ENCODE measurements at places on chromosomes 5 and 9.

GRCh38 chr5:100311806-100312205 is 223.4 kb upstream of the FAM174A start:
- H3K27ac ChIP-seq: no peak overlapping the region
- H3K27me3 ChIP-seq: no peaks in the 10 kb centered on the region
- no peak overlapping the region for H3K4me3 ChIP-seq
- no peak for DNase-seq
- H3K4me1 ChIP-seq: no peaks in the 10 kb centered on the region

DNA sequence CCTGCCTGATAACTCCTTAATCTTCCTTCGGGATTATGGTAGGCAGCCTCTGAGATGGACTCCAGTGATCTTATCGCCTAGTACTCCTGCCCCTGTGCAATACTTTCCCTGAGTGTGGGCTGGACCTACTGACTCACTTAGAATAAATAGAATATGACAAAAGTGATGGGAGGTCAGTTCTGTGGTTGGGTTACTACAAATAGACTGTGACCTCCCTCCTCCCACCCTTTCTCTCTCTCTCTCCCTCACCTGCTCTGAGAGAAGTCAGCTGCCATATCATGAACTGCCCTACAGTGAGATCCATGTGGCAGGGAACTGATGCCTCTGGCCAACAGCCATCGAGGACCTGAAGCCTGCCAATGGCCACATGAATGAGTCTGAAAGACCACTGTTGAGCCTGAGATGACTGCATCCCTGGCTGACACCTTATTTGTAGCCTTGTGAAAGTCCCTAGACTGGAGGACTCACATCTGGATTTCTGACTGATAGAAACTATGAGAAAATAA is 31.7 kb downstream of the NRG2 start:
- H3K4me1 ChIP-seq: no peaks in the 10 kb centered on the region
- no peaks in the 10 kb centered on the region for H3K27me3 ChIP-seq
- no peaks in the 10 kb centered on the region for H3K36me3 ChIP-seq
- no peak overlapping the region for H3K27ac ChIP-seq
- no peak overlapping the region for H3K4me3 ChIP-seq
- DNase-seq: no peak

DNA sequence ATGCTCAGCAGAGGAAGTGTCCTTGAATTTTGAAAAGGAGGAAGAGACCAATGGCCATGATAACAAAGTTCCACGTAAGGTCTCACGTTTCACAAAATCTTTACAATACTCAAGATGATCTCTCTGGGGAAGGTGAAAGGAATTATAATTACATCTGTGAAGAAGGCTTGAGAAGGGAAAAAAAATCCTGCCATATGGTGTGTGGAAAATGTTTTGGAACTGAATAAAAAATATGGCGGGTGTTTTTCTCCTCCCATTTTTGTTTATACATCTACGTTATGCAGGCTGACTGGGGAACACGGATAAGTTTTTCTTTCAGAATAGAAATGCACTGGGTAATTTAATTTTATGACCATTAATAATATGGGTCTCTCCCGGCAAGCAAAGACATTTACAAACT is 425.6 kb upstream of the BRINP1 start:
- no peak overlapping the region for H3K27ac ChIP-seq
- no peaks in the 10 kb centered on the region for H3K36me3 ChIP-seq
- no peak overlapping the region for H3K4me3 ChIP-seq
- DNase-seq: no peak
- no peaks in the 10 kb centered on the region for H3K4me1 ChIP-seq

DNA sequence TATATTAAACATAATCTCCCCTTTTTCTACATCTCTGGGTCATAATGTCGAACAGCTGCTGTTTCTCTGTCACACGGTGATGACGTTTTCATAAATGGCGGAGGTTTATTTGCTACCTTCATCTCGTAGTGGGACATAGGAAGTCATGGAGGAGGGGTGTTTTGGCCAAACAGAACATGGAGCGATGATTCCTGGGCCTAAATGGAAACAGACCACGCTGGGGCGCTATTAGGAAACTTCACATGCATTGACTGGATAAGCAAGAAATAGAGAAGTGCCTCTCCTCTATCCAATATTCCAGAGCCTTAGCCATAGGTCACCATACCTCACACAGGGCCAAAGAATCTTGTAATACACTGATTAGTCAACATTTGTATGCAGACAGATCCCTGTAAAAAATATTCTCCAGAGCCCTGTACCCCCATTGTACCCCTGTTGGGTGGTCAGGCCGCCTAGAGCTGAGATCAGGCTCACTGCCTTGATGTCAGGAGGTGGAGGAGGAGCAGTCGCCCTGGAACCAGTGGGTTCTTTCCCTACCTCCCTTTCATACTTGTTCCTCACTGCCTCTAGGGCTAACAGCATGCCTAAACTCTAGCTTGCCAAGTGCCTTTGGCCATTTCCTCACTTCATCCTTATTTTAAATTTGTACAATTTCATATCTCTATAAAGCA is 77.8 kb upstream of the SPIN1 start:
- no peak for DNase-seq
- no peak overlapping the region for H3K4me3 ChIP-seq
- no peaks in the 10 kb centered on the region for H3K36me3 ChIP-seq
- no peak overlapping the region for H3K27ac ChIP-seq
- peaks cover 26% of the 10 kb centered on the region for H3K4me1 ChIP-seq

GRCh38 chr5:180201051-180201987 is 7.7 kb downstream of the RASGEF1C start:
- H3K36me3 ChIP-seq: no peaks in the 10 kb centered on the region
- H3K27me3 ChIP-seq: peaks cover 11% of the 10 kb centered on the region
- H3K4me3 ChIP-seq: no peak overlapping the region
- H3K27ac ChIP-seq: no peak overlapping the region
- peak; percentile 31 for DNase-seq

DNA sequence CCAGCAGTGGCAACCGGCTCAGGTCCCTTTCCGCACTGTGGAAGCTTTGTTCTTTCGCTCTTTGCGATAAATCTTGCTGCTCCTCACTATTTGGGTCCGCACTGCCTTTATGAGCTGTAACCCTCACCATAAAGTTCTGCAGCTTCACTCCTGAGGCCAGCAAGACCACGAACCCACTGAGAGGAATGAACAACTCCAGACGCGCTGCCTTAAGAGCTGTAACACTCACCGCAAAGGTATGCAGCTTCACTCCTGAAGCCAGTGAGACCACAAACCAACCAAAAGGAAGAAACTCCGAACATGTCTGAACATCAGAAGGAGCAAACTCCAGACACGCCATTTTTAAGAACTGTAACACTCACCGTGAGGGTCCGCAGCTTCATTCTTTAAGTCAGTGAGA is 103.5 kb downstream of the GLIS3 start:
- H3K36me3 ChIP-seq: peaks cover 11% of the 10 kb centered on the region
- H3K4me1 ChIP-seq: no peaks in the 10 kb centered on the region
- H3K27me3 ChIP-seq: peaks cover 4% of the 10 kb centered on the region
- no peak for DNase-seq
- H3K4me3 ChIP-seq: no peak overlapping the region
- no peak overlapping the region for H3K27ac ChIP-seq

DNA sequence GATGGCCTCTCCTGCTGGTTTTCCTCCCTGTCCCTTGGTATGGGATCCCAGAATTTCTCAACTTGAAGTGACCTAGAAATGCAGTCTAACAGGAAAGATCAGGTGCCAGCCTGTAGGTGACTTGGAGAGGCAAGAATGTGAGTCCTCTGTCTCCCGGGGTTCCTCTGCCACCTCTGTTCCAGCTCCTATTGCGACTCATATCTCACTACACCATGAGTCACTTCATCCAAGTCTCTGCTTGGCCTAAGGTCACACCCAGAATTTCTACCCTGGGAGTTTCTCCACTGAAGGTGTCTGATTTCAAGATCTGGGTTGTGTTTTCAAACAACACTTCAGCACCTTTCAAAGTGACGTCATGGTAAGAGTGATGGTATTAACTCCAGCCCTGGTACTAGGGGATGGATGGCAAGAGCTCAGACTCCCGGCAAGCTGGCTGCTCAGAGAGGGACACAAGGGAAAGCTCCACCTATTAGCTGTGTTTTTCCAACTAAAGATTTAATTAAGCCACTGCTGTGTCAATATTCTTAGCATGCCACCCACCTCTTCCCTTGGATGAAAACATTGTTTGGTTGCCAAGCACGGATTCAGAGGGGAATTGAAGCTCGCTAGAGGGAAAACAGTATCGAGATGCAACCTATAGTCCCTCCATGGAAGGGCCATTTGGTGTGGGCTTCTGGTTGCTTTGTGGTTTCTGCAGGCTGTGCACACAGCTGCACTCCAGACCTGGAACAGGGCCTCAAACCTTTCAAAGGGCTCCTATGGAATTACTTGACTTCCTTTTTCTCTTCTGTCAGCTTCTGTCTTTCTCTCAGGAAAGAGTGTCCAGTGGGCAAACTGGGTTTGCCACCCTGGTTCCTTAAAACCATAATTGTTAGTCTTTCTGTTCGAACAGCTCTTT is 205.7 kb downstream of the GAS1 start:
- H3K36me3 ChIP-seq: no peaks in the 10 kb centered on the region
- H3K27me3 ChIP-seq: no peaks in the 10 kb centered on the region
- H3K27ac ChIP-seq: no peak overlapping the region
- DNase-seq: no peak

DNA sequence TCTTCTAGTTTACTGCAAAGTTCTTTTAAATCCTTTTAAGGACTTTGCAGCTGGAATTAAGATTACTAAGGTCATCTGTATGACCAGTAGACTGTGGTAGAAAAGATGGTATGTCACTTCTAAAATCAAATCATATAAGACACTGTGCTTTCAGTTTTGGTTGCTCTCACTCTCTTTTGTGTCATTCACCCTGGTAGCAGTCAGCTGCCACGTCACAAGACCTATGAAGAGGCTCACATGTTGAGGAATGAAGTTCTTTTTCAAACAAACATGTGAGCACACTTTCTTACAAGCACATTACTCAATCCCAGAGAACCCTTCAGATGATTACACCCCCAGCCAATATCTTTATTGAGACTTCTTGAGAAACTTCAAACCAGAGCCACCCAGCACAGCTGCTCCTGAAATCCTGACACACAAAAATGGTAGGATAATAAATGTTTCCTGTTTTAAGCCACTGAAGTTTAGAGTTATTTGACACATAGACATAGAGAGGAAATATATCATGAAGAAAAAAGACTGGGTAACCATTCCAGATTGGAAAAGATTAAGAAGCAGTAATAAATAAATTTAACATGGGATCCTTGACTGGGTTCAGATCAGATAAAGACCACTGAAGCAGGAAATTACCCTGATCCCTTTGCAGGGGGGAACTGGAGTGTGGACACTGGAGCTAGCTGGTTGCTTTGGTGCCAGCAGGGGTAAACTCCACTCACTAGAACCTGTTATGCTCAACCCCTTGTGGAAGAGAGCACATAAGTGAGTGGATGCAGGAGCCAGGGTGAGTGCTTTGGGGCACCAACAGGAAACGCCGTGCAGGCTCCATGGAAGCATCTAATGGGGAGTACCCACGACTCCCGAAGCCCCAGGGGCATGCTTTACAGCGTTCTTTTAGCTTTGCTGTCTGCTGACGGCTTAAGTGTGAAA is 64.1 kb downstream of the SLCO4C1 start:
- H3K27ac ChIP-seq: no peak overlapping the region
- peak; percentile 29 for DNase-seq
- H3K27me3 ChIP-seq: no peaks in the 10 kb centered on the region
- no peaks in the 10 kb centered on the region for H3K36me3 ChIP-seq
- peaks cover 7% of the 10 kb centered on the region for H3K4me1 ChIP-seq
- H3K4me3 ChIP-seq: no peak overlapping the region
